ENCODE measurements at places on chromosomes 7 and 10.

GRCh38 chr7:43569424-43569823 lies 13.5 kb upstream of the STK17A start:
- DNase-seq = peak; percentile 80

DNA sequence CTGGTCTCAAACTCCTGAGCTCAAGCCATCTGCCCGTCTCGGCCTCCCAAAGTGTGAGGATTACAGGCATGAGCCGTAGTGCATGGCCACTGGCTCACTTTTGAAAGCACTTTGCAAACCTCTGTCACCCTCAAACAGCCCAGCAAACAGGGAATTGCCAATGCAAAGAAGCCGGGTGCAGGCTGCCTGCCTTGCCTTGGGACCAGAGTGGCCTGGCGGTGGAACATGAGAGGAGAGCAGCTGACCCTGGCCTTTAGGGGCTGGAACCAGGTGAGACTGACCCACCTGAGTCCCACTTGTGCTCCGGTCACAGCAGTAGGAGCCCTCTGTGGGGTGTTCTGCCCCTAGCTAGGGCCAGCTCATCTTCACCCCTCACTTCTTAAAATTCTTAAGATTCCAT lies 237.1 kb upstream of the GALNT17 start:
- DNase-seq = no peak

- no peak for DNase-seq
Observed at GRCh38 chr7:73984481-73985205, 43.3 kb upstream of the ELN start.

GRCh38 chr7:93390660-93391059 lies 158.5 kb downstream of the VPS50 start:
- no peak for DNase-seq

- peak; percentile 30 for DNase-seq
Observed at GRCh38 chr7:26653430-26654399, 210.7 kb downstream of the SKAP2 start.

DNA sequence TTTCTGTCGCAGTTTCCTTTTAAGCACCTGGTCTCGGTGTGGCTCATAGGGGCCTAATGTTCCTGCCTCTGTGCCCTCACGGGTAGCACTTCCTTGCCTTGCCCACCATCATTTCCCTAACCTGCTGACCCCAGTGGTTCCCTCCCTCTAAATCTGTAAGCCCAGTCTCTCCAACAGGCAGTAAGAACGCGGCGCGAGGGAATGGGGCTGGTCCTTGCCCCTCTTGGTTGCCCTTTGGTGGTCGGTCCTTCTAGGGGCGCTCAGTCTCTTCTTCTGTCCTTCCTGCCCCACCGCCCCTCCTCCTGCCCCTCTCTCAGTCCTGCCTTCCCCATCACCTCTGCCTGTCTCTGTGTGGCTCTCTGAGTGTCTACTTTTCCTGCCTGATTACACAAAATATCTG lies 21.2 kb downstream of the EMX2 start:
- DNase-seq = no peak

DNA sequence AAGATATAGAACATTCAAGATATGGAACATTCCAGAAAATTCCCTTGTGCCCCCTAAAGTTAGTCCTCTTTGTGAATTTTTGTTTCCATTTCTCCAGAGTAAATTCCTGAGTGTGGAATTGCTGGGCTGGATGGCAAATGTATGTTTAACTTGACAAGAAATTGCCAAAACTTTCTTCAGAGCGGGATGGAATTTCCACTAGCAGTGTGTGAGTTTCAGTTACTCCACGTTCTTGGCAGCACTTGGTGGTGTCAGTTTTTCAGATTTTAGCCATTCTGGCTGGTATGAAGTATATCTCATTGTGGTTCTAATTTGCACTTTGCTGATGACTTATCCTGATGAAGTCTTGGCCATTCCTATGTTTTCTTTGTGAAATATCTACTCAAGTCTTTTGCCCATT lies 71.2 kb downstream of the MGMT start:
- DNase-seq = no peak
